ENCODE measurements at places on chromosomes 2 and 18. TPM values are rescaled to one million over a fixed set of nuclear protein-coding genes. Genes with fewer than 3 reads are reported as not detected.

Gene ABHD1
- 1.5 TPM for total RNA-seq

Gene CYP26B1
- 0.47 TPM for total RNA-seq

Gene PDCD1
- not detected for total RNA-seq

Gene SETBP1
- total RNA-seq: 42.5 TPM

Gene EFHD1
- 23.3 TPM for total RNA-seq

Gene SPC25
- total RNA-seq: not detected

Gene GRHL1
- total RNA-seq: 2.7 TPM

Gene FAM124B
- 7.3 TPM for total RNA-seq

Gene ANKRD62
- total RNA-seq: not detected

Gene GORASP2
- 45.1 TPM for total RNA-seq

Gene DUSP2
- total RNA-seq: 5.4 TPM

Gene ACMSD
- not detected for total RNA-seq

Gene FAM110C
- total RNA-seq: 0.93 TPM

Gene GALNT5
- 0.35 TPM for total RNA-seq

Gene SERPINB7
- total RNA-seq: not detected

Gene IKZF2
- 4.2 TPM for total RNA-seq

Gene ANKRD30B
- total RNA-seq: not detected

Gene POTEC
- total RNA-seq: not detected

Gene PLEKHH2
- 18.9 TPM for total RNA-seq

Gene MARCHF4
- not detected for total RNA-seq

Gene LAMA3
- total RNA-seq: 13.5 TPM

Gene DQX1
- total RNA-seq: not detected

Gene DNPEP
- total RNA-seq: 62.6 TPM

Gene FABP1
- total RNA-seq: not detected

Gene CNGA3
- total RNA-seq: 7.0 TPM

Gene PLCD4
- 4.4 TPM for total RNA-seq

Gene TLX2
- 0.94 TPM for total RNA-seq

Gene FOXI3
- total RNA-seq: not detected

Gene ATOH8
- 79.5 TPM for total RNA-seq

Gene B3GNT7
- 5.7 TPM for total RNA-seq

Gene C2orf80
- total RNA-seq: not detected

Gene OXER1
- total RNA-seq: 0.93 TPM

Gene B3GNT2
- 13.1 TPM for total RNA-seq

Gene CD226
- total RNA-seq: 0.96 TPM

Gene DUSP28
- total RNA-seq: 3.0 TPM

Gene CHRND
- not detected for total RNA-seq

Gene PAIP2B
- total RNA-seq: 16.6 TPM

Gene LYG2
- not detected for total RNA-seq

Gene TOGARAM2
- 3.8 TPM for total RNA-seq

Gene TMEM247
- total RNA-seq: not detected

Gene AGXT
- total RNA-seq: not detected

Gene PUS10
- total RNA-seq: 5.4 TPM

Gene C2orf92
- total RNA-seq: 1.5 TPM

Gene DPYSL5
- total RNA-seq: not detected

Gene GPR35
- total RNA-seq: 2.0 TPM

Gene UCN
- 2.3 TPM for total RNA-seq

Gene TACR1
- 4.2 TPM for total RNA-seq

Gene ST6GAL2
- total RNA-seq: 2.4 TPM

Gene PID1
- total RNA-seq: 34.4 TPM

Gene LCT
- total RNA-seq: not detected

Gene KCNS3
- 61.3 TPM for total RNA-seq

Gene CRYGD
- total RNA-seq: not detected

Gene RASGRP3
- total RNA-seq: 6.9 TPM

Gene ANKAR
- 36.1 TPM for total RNA-seq

Data from gastroesophageal sphincter (tissue), 4 donors.